ENCODE measurements at places on chromosomes 1 and 21.

- DNase-seq, result no peak
Observed at GRCh38 chr1:93672069-93672468, 9.6 kb downstream of the BCAR3 start.

GRCh38 chr1:92881391-92881790, 49.6 kb downstream of the RPL5 start:
- DNase-seq, result no peak

DNA sequence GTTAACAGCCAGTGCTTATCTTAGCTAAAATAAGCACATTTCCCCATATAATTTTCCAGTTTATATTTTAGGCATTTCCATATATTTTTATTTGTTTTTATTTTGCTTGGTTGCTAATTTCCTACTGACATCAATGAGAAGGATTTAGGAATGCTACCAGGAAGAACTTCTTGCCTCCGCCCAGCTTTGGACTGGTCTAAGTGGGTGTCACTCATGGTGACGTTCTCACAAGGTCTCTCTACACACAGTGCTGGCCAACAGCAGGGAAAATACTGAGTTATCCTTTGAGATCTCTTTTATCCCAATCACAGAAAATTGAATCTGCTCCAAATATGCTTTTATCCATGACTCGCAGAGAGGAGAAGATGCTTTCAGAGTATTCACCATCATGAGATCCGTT, 13.2 kb downstream of the MX1 start:
- no peak for DNase-seq

DNA sequence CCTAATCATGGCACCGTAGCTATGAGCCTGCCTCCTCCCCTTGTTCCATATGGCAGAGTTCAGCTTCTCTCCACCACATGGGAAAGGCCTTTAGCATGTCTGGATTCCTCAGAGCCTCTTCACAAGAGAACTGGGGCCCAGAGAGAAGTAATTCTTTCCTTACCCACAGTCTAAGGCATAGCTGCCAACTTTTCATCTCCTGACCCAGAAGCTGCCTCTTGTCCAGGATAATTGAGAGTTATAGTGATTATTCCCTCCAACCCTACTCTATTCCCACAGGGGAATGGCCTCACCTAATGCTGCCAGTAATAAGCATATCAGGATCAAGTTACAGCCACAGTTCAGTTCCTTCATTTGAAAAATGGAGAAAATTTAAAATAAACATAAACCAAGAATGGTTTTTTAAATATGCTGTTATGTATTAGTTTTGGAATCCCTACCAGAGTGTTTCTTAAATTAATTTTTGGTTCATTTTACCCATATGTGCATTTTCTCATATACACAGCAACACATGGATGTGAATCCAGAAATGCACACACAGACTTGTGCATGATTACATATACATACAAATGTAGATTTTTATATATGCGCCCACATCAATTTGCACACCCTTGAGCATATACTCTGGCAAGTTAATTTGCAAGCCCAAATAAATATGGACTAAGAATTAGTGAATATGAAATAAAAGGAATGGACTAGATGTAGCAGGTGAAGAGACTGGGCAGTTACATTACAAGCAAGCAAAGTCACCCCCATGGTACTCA, 63.9 kb upstream of the WARS2 start:
- DNase-seq, result no peak

- DNase-seq, result no peak
Observed at GRCh38 chr1:156494309-156494895, 6.2 kb downstream of the MEF2D start.

- DNase-seq, result no peak
Observed at GRCh38 chr1:87134625-87135328, 193.9 kb upstream of the LMO4 start.

- no peak for DNase-seq
Observed at GRCh38 chr1:205585169-205585834, 46.5 kb downstream of the ELK4 start.

All from NCI-H774 (cell line).